Endothelial cell (in vitro differentiated cells): ENCODE measurements at places on chromosomes 6 and 20.

- no peak for DNase-seq
Observed at GRCh38 chr6:129875610-129876520, 14.8 kb upstream of the TMEM244 start.

GRCh38 chr6:160775792-160776580 is 73.9 kb downstream of the PLG start:
- no peak for DNase-seq

- no peak for DNase-seq
Observed at GRCh38 chr6:28656715-28657114, 131.0 kb downstream of the GPX5 start.

DNA sequence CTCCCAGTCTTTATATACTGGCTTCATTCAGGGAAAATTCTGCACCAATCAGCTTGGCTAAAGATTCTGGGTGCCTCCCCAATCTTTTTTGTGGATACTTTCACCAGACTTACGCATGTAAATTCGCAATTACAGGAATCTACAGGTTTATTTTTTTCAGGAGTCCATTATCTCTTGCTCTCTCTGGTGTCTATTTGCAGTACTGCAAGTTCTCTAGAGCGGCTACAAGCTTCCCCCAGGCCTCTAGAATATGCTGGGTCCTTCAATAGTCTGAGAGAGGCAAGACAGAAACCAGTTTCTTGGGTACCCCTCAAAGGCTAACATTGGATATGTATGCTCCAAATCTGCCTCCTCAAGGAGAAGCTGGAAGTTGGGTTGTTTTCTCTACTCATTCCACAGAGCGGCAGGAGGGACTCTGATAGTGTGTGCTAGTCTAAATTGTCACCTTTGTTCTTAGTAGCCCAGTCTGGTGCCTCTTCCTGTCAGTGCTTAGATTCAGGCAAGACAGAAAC is 58.5 kb downstream of the SUN5 start:
- DNase-seq = peak; percentile 31

DNA sequence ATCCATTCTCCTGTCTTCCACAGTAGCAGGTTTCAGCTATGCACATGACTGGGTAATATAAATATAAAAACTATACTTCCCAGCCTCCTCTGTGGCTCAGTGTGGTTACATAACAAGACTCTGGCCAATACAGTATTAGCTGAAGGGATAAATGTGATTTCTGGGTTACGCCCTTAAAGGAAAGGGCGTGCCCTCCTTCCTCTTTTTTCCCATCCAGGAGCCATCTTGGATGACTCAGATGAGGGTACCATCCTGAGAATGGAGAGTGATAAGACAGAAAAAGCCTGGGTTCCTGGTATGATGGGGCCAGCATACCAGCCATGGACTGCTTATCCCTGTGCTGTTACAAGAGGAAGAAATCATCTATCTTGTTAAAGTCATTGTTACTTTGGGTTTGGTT is 123.3 kb downstream of the NFATC2 start:
- no peak for DNase-seq

- DNase-seq = no peak
Observed at GRCh38 chr6:104017410-104018381, 842.0 kb downstream of the HACE1 start.

DNA sequence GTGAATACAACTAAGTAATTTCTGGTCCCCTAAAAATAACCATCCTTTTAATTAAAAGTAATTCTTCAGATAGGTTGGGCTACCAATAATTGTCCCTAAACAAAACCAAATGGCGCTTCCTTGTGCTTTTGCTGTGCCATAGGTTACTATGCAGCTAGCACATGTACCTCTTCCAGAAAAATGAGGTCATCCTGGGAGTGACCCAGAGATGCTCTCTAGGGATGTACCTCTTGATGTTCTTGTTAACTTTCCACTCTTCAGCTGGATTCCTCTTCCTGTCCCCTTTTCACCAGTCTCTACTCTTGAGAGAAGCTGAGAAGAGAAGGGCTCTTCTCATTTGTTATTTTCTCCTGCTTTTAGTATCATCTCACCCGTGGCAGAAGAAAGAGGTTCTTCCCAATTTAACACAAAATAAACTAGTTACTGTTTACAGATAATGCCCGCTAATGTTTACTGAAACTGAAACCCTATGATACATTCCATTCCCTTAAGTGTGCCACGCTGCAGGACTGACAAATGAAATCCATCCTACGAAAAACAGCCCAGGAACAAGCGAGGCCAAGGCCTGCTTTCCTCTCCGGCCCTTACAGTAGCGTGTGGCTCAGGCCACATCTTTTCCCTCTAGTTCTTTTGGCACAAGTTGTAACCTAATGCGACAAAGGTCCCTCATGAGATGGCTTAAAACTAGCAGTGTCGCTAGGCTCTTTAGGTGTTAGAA is 24.2 kb downstream of the MRS2 start:
- no peak for DNase-seq
